IPS DF 6.9 (cell line): ENCODE measurements at places on chromosomes 4 and X.

- DNase-seq: peak; percentile 11
These were observed 96.7 kb downstream of the ITM2A start for GRCh38 chrX:79270401-79270800.

DNA sequence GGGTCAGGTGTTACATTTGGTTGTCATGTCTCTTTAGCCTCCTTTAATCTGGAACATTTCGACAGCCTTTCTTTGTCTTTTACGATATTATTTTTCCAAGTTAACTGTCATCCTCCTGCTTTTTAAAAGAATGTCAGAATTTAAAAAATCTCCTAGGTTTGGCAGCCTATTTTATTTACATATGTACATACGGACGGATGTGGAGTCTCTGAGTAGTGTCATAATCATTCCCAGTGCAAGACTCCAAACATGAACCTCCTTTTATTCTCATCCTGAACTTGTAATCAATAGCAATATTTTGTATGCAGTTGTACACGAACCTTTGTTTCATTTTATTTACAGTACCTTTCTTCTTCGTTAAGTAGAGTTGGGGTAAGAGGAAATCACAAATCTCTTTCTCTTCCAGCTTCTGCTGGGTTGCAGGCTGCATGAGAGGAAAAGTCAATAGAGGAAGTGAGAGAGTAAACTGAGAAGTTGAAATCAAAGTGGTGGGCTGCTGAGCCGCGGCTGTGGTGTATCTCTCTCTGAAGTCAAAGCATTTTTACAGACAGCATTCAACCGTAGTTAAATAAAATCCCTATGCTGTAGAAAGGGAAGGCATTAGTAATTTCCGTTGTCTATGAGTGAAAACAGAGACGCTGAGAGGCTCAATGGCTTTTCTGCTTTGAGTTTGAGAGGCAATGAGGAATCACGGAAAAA, 53.9 kb upstream of the RPS6KA3 start:
- DNase-seq: no peak

DNA sequence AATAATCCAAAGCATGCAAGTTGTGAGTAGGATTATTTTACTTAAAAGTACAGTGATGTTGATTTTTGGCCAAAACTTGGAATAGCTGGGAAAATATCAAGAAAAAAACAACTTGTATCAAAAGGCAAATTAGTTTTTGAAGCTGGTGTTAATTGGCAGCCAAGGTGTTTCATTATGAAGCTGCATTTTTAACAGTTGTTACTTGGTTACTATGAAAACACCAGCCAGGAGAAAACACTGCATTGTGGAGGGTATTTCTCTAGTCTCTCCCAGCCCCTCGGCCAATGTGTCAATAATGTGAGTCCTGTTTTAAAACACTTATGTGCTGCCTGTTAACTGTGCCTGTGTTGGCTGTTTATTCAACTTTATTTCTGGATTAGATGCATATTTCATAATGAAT, 733.4 kb downstream of the ADGRL3 start:
- no peak for DNase-seq

- no peak for DNase-seq
These were observed 101.8 kb upstream of the CXorf51B start for GRCh38 chrX:146707781-146708180.

DNA sequence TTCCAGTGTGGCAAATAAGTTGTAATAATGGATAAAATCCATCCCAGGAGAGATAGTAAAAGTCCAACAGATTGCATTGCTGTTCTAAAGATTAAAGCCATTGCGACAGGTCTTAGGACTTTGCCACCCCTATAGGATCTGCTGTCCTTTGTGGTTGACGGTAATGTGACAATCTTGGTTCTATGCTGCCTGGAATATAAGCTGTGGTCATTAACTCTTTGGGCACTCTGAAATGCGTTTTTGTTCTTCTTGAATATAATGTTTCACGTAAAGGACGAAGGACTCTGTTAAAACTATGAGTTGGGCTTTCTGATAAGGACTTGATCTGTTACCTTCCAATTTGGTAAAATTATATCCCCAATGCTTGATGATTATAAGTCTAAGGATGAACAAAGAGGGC, at the start of gene CLDN24:
Gene CLDN24 (minus strand): TSS at position 101 of the 400 bp plus-strand sequence. CDS start 0 bp downstream, at position 101.
- DNase-seq: no peak

GRCh38 chr4:29199485-29199884, 1520.7 kb upstream of the PCDH7 start:
- DNase-seq: no peak

- no peak for DNase-seq
These were observed 55.4 kb downstream of the ZFX start for GRCh38 chrX:24204958-24205357.

DNA sequence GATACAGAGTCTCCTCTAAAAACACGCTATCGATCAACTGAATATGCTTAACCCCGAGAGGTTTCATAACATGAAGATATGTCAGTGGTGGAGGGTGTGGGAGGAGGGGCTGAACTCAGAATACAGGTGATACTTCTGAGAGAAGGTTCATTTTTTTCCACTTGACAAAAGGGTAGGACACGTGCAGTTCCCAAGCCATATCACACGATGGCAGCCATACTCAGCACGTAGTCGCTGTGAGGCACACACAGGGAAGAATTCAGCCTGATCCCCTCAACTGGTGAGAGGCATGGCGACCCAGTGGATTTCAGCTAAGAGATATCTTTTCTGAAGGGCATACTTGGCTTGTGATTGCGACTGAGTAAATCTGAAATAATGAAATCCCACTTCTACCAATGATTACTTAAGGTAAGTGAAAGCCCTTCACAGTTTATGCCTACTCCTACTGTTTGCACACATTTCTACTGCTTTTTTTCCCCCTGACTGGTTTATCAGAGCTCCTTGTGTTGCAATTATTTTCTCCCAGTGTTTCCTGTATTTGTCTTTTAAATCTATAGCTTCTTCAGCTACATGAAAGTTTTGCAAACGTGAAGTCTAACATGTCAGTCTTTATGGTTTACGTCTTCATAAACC, 133.1 kb downstream of the CORIN start:
- peak; percentile 45 for DNase-seq

DNA sequence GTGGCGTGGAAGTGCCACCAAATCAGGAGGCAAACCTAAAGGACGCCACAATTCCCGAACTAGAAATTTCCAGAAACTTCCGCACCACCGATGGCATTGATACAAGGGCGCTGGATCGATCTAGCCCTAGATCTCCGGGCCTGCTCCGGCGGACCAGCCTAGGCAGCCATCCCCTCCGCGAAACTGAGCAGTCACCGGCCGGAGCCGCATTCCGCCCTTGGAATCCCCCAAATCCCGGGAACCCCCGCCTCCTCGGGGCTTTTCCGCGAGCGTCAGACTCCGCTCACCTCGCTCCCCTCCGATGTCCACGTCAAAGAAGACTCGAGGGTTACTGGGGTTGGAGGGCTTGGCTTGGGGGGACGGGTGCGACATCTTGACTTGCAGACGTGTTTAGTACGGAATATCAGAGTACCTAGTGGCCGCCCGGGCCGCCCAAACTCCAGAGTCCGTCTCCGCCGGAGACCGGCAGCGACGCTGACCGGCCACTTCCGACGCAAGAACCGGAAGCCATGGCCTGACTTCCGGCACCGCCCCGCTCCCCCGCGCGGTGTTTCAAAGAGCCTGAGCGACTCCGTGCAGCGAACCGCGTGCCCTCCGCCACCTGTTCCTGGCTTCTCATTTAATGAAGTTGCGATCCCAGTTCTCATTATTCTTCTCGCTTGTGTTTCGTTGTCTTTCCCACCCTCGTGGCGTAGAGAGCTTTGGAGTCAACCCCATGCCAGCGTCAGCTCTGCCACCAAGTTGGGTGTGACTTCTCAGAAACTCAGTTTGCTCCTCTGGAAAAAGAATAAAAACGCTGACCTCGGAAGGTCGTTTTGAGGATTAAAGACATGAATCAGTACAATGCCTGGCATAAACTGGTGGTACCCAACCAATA, at the start of gene PPID:
Gene PPID (minus strand): TSS at position 480 of the 877 bp plus-strand sequence. CDS start 108 bp downstream, at position 372.
- peak; percentile 47 for DNase-seq
